Kasumi-1 (cell line): ENCODE measurements at places on chromosomes 7 and 10.

DNA sequence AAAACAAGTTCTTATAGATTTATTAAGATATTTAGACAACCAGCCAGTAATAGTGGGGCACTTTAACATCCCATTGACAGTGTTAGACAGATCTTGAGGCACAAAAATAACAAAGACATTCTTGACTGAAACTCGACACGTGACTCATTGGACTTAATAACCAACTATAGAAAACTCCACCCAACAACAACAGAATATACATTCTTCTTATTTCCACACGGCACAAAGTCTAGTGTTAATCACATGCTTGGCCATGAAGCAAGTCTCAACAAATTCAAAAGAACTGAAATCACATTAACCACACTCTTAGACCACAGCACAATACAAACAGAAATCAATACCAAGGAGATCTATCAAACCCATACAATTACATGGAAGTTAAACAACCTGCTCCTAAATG lies 138.1 kb downstream of the ARL5B start:
- no peak for DNase-seq

DNA sequence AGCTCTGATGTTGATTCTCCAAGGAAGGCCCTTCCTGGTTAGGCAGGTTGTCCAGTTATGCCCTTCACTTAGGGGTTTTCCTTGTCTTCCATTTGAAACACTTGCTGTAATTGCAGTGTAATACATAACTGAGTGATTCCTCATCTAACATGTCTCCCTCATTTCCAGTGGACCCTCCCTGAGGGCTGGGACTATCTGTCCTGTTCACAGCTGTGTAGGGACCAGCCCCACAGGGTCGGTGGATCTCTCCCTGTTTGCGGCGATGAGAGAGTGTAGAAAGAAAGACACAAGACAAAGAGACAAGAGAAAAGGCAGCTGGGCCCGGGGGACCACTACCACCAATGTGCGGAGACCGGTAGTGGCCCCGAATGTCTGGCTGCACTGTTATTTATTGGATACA lies 135.9 kb upstream of the EEPD1 start:
- no peak for DNase-seq

DNA sequence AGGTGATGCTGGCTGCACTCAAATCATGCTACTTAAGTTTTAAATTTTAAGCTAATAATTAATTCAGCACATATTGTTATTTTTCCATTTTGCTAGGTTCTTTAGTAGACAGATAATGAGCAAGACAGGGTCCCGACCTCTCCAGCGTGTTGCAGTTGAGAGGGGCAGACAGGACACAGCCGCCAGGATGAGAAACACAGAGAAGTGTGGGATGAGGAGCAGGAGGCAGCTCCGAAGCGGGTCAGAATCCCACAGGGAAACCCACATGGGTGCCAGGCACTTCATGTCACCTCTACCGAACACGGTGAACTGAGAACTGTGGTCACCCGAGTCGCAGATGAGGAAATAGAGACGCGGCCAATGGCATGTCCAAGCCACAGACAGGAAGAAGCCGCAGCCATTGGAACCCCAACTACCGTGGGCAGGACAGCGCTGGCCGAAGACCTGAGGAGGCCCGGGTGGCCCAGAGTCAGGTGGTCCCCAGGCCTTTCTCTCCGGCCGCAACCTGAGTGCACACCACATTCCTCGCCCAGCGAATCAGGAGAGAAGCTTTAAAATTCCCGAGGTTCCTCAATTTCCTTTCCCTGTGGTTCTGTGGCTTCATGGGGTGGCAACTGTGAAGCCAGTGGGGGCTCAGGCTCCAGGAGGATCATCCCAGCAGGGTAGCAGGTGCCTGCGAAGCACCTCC lies 213.0 kb downstream of the DNAJB6 start:
- DNase-seq, result no peak

GRCh38 chr7:137625197-137625596 lies 221.6 kb downstream of the DGKI start:
- no peak for DNase-seq

DNA sequence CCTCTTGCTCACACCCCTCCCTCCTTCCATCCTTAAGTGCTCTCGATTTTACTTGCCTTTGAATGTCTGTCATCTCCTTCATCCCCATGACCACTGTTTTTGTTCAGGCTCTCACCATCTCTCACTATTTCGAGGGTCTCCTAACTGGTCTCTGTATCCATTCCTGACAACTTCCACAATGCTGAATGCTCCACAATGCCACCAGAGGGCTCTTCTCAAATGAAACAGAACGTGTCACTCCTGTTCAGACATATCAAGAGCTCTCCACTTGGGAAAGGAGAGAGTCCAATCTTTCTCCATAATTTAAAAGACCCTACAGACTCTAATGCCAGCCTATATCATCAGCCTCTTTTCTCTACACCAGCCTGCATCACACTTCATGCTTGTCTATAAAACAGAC lies 9.0 kb upstream of the SLC13A1 start:
- DNase-seq, result peak; percentile 50

- no peak for DNase-seq
Observed at GRCh38 chr10:35887685-35888084, 245.6 kb upstream of the FZD8 start.

GRCh38 chr10:114576716-114577115 lies 81.4 kb downstream of the ABLIM1 start:
- no peak for DNase-seq

DNA sequence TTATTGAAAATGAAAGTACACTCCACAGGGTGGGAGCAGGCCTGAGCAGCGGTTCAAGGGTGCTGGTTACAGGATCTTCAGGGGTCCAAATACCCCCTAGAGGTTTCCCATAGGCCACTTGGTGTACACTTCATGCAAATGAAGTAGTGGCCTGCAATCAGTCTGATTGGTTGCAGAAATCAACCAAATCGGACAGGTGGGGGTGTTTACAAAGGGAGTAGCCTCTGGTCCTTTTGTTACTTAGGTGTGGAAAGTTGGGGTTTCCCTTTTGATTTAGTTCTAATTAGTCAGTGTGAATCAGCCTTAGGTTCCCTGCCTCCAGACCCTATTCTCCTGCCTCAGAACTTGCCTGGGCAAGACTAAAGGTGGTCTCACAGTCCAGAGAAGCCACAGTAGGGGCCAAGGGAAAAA lies 49.6 kb downstream of the SYPL1 start:
- no peak for DNase-seq

DNA sequence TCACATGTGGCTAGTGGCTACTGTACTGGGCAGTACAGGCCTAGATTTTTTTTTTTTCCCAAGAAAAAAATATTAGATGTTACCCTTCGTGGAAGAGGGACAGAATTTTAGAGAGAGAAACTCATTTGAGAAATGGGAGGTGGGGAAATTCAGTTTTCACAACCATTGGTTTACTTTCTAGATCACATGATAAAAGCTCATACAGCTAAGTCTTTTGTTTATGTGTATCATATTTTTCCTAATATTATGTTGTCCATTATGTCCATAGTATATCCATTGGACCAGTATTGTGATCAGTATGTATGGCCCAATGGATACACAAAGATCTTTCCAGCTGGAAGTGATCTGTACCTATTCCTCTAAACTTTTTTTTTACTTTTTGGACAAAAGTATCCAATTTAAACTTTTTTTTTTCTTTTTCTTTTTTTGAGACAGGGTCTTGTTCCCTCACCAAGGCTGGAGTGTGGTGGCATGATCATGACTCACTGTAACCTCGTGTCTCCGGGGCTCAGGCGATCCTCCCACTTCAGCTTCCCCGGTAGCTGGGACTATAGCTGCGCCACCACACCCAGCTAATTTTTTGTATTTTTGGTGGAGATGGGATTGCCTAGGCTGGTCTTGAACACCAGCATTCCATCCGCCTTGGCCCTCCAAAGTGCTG lies 4.1 kb downstream of the CALU start:
- DNase-seq, result no peak

DNA sequence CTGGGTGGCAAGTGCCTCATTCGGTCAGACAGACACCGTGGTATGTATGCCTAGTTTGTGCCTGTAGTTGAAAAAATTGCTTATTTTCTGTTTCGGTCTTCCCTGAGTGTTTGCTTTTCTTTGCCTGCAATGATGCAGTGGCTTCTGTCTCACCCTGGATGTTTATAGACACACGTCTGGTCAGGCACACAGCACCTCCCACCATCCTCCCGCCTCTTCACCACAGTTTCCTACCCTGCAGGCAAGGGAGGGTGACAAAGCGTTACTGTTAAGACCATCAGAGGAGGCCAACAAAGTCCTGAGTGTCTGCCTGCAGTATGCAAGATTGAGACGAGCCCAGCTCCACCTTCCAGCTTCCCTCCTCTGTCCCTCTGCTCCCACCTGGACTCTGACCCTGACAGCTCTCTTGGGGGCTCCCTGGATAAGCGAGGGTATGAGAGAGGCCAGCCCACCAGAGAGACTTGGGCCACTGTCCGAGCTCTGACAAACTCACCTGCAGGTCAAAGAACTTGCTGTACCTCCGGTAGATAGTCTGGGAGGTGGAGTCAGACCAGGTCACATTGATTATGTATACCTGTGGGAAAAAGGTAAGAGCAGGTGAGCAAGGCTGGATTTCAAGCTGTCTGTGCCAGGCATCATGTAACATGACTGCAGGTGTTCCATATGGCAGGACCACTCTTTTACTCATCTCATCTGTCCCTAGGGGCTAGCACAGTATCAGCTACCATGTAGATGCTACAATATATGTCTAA lies 54.4 kb downstream of the SH3PXD2A start:
- peak; percentile 73 for DNase-seq

DNA sequence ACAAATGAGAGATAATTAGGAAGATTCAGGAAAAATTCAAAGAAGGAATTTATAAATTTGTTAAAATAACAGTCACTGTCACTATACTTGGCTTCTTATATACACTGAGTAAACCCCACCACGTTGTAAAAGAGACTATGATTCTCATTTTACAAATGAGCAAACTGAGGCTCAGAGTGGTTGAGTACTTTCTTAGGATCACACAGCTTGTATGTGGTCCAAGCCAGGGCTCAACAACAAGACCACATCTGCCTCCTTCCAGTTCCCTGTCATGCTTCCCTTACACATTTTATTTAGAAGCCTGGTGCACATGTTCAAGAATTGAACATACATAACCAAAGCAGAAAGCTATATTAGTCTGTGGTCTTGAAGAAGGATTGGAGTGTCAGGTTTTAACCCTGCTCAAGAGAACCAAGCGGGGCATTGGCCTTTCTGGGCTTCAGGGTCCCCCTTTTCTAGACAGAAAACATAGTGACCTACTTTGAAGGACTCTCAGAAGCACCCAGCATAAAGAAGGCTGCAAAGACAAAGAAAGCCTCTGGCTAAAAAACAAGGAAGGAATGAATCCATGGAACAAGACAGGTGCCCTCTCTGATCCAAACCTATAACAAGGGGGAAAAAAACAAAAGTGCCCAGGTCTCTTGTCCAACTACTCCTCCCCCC lies 846 bp downstream of the MRLN start:
- no peak for DNase-seq

DNA sequence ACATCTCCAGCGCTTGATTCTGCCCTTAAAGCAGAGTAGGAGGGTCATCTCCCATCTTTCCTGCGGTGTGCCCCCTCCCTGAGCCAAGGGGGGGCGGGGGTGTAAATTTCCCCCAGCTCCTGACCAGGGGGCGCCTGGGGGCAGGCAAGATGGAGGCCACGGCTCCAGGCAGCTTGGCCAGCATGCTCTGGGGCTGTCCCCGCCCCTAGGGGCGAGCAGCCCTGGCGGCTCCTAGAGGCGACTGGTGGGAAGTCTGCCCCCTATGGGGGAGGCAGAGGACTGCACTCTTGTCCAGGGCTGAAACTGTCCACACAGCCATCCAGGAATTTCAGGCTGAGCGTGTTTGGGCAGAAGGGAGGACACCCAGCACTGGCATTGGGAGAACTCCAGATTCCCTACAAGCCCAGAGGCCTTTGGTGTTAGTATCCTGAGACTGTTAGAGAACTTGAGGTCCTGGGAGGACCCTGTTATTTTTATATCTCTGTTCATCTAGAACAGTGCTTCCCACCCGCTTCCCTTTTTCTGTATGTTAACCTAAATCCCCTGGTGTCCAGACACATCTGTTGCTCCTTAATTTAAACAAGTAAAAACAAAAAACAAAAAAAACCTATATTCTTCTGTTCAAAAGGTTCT lies 4.6 kb downstream of the STRA8 start:
- DNase-seq, result peak; percentile 24

DNA sequence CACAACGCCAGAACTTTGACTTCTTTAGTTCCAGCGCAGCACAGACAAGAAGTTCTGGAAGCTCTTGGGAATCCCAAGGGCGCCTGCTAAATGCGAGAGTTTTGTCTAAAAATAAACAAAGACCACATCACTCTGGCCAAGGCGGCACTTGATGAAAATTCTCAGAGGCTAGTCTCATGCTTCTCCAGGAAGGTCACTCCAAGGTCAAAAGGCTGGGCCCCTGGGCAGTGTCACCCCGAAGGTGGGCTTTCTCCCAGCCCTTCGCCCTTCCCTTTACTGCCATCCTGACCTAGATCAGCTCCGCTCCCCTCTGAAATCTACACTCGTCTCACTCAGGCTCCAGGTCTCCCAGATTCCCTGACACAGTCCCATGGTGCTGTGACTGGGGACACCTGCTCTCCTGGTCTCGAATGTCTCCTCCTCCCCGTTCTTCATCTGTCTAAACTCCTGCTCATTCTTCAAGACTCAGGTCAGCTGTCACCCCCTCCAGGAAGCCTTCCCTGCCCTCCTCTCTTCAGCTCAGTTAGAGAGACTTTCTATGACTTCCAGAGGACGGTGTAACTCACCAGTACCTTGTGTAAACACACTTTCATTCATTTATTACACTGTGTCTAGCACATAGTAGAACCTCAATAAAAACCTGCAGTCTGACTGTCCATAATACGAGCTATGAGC lies 10.5 kb downstream of the FAM53B start:
- DNase-seq, result no peak

GRCh38 chr10:44922021-44922420 lies 10.9 kb downstream of the TMEM72 start:
- DNase-seq, result no peak

- DNase-seq, result no peak
Observed at GRCh38 chr10:109205929-109206585, 717.3 kb downstream of the XPNPEP1 start.

GRCh38 chr10:21398563-21399231 lies 126.8 kb downstream of the SKIDA1 start:
- no peak for DNase-seq

- no peak for DNase-seq
Observed at GRCh38 chr10:13183625-13184024, 22.3 kb downstream of the MCM10 start.

- DNase-seq, result no peak
Observed at GRCh38 chr10:131094527-131095312, 216.8 kb downstream of the TCERG1L start.

DNA sequence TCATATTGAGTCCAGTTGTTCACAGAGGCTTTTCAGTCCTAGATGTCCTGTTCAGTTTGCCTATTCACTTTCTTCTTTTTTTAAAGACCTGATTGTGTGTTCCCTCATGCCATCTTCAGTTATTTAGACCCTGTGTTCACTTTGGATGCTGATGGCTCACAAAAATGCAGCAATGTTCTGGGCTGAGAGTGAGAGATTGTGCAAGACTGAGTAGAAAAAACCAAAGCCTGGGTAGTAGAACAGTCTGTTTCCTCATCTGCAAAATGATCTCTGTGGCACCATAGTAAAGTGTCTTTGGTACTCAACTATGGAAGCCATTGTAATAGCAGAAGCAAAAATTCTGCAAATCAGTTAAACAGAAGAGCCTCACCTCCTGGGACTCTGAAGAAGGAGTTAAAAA lies 43.2 kb downstream of the AKR1B1 start:
- DNase-seq, result no peak

- DNase-seq, result no peak
Observed at GRCh38 chr7:94367949-94368348, 26.7 kb upstream of the COL1A2 start.

- DNase-seq, result peak; percentile 23
Observed at GRCh38 chr10:100744987-100745881, at the start of gene PAX2. Gene PAX2, plus strand, starts transcription at chr10:100745582. Its CDS starts 679 bp downstream, at chr10:100746261.
